Natural killer cell treated with Interleukin-12 subunit alpha and Interleukin-12 subunit beta and Interleukin-15 and Interleukin-18, amount 100 ng/mL, for 72 hours (primary cell): ENCODE measurements at places on chromosomes 6 and 20. TPM values are rescaled to one million over a fixed set of nuclear protein-coding genes. Genes with fewer than 3 reads are reported as not detected.

- DNase-seq: no peak
Measured at GRCh38 chr20:10719740-10720385, 46.1 kb upstream of the JAG1 start.

GRCh38 chr6:6604566-6604965 is 16.0 kb downstream of the LY86 start:
- no peak for DNase-seq

DNA sequence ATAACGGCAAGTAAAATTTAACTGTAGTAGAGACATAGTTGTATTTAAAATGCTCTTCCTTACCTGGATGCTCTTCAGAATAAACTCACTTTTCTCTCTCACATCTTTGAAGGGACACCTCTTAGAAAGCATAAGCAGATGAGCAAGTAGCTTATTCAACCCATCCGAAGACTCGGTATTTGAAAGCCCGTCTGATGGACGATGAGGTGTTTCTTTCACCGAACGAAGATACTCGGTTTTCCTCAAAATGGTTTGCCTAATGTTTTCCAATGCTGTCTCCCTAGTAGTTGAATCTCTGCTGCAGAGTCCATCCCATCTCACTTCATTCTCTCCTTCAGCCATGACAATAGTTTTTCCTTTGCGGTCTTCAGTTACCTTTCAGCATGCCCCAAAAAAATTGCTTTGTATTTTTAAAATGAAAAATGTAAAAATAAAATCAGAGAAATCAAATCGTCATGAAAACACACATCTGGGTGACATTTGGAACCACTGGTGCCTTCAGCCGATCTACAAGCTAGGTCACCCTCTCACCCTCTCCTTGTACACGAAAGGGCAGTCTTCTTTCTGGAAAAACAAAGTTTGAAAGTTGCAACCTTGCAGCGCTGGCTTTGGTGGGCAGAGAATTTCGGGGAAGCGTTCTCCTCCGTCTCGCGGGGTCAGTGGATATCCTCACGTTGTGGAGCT is 772 bp downstream of the SESN1 start:
- DNase-seq: no peak

DNA sequence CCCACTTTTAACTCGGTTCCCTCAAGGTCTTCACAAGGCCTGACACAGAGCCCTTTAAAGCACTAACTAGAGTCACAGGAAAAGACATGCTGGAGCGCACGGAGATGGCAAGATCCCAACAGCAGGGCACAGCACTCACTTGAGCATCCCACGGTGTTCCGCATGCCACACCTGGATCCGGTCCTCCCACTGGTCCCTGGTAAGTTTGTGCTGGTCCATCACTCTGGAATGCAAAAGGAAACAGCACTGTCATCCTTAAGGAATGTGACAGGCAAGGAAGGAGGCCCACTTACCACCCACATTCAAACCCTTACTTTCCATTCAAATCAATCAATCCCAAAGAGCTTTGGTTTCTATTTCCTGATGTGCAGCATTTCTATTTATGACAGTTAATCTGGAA is 34.7 kb downstream of the EZR start:
- DNase-seq: no peak

DNA sequence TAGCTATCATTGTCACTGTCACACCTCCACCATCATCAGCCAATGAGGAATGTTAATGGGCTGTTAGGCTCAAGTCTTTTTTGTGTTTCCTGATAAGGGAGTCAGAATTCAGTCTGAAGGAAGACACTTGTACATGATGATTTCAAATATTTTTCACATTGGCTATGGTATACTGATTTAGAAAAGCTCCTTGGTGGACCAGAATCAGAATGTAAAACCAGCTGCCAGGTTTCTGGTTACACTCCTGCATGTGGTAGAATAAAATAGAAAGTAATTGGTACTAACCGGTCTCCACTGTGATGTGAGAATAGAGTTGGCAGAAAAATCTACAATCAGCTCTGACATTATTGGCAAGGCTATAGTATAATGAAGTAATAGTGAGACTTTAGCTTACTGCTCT is 10.7 kb downstream of the COL9A1 start:
- no peak for DNase-seq

GRCh38 chr20:24529369-24529719 is 59.9 kb downstream of the SYNDIG1 start:
- DNase-seq: no peak

DNA sequence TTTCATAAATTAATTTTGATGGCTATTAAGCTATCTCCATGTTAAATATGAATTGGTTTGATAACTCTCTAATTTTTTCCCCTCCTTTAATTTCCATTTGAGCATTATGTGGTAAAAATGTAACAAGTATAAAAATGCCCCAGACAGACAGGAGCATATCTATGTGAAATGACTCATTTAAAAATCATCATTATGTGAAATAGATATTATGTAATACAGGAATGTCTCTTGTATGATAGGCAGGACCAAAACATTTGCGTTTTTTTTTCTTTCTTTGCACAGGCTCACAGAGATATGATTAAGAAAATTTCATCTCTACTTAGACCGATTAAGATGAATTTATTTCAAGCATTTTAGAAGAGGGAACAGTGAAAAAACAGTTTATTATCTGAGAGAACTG is 95.8 kb downstream of the AKAP7 start:
- DNase-seq: no peak

GRCh38 chr20:43691928-43692524 is 25.1 kb downstream of the MYBL2 start:
- DNase-seq: no peak

DNA sequence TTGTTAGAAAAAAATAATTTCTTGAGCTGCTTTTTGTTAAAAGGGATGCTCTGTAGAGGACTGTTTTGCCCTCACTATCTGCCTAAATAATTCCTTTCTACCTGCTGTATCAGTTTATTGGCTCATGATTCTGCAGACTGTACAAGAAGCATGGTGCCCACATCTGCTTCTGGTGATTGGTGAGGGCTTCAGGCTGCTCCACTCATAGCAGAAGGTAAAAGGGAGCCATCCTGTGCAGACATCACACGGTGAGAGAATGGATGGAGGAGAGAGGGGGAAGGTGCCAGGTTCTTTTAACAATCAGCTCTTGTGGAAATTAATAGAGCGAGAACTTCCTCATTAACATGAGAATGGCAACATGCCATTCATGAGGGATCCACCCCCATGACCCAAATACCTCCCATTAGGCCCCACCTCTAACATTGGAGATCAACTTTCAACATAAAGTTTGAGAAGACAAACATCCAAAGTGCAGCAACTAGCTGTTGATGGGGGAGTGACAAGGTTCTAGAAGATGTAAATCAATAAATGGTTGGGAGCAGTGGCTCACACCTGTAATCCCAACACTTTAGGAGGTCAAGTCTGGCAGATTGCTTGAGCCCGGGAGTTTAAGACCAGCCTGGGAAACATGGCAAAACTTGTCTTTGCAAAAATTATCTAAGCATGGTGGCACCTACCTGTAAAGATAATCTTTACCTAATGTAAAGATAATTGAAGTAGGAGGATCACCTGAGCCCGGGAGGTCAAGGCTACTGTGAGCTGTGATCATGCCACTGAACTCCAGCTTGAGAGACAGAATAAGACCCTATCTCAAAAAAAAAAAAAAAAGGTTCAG is 15.7 kb upstream of the AHCY start:
- DNase-seq: no peak

- DNase-seq: no peak
Measured at GRCh38 chr6:134363323-134364039, 45.6 kb upstream of the SGK1 start.

- no peak for DNase-seq
Measured at GRCh38 chr6:144190593-144190992, 40.3 kb downstream of the STX11 start.

- no peak for DNase-seq
Measured at GRCh38 chr6:160082627-160083026, 39.0 kb upstream of the SLC22A1 start.

DNA sequence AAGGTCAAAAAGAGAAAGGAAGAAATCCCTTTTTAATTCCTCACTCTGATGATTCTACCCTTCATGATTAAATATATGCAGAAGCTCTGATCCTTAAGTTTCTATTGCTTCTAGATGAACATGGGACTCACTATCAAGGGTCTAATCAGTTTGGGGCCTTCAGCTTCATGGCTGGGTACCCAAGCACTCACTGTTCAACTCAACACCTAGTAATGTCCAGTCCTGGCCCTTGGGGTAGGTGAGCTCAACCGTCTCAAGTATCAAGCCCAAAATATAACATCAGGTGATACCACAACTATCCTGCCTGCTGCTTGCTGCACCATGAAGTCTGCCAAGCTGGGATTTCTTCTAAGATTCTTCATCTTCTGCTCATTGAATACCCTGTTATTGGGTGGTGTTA is at the start of gene SPINT4:
TSS of gene SPINT4 (plus strand) at position 301 of the 400 bp plus-strand sequence. CDS start at position 322, 21 bp downstream.
- no peak for DNase-seq

DNA sequence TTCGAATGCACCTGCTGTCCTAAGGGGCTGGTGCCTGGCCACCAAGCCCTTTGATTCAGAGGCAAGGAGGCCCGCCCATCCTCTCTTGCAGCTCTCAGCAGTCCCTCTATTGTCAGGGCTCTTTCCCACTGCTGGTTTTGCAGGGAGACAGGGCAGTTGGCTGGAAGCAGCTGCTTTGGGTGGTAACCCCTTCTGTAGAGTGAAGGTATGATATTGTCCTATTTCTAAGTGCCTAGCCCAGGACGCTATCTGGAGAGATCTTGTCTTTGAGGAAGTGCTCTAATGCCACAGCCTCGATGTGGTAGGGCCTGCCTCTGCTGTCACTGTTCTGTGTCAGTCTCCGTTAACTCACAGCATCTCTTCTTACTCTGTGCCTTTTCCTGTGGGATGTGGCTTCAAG is 5.6 kb downstream of the PLCG1 start:
- DNase-seq: peak; percentile 53

- no peak for DNase-seq
Measured at GRCh38 chr6:84910906-84911607, 146.7 kb upstream of the TBX18 start.

DNA sequence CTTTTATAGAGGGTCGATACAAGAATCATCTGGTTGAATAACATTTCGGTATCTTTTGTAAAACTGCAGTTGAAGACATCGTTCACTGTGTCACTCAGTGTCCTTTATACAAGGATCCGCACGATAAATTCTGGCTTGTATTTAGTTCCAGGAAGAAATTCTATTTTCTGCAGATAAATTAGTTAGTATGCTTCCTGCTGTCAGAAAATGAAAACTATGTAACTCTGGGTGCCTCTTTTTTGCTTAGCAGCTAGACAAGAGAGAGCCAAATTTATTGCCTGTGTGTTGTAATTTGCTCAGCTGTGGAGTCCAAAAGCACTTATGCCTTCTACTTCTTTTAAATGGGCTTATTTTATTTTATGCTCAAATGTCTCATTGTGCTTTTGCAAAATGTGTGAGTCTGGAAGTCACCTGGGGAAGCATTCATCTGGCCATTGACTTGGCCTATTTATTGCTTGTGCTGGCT is 56.5 kb upstream of the KCNK16 start:
- no peak for DNase-seq

DNA sequence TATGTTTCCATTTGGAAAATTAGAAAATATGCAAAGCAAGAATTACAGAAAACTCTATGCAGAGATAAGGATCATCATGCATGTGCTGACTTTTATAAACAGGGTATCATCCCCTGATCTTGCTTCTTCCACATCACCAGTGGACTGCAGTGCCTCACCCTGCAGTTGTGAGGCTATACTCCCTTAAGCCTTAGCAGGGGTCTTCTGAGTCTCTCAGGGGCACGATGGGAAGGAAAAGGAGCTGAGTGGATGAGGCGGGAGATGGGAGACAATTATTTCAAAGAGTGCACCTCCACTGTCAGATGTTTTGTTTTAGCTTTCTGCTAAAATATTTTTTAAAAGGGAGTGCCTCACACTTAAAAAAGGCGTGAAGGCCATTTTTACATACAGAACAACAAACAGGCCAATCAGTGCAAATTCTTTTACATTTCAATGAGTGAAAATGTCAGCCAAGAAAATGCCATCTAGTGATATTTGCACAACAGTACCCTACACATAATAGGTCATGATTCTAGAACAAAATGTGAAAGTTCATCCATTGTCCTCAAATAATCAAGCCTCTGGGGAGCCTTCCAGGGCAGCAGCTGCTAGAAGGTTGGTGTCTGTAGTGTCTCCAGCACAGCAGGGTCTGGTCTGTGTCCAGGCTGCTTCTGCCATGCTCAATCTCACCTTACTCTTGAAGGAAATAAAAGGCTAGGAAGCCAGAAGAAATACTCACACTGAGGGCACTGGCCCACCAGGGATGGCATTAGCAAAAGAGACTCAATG is 13.2 kb upstream of the SERPINB9 start:
- no peak for DNase-seq

GRCh38 chr6:148441454-148441911 is 98.8 kb downstream of the SASH1 start:
- DNase-seq: no peak

- no peak for DNase-seq
Measured at GRCh38 chr6:53492860-53493634, 51.9 kb downstream of the GCLC start.

DNA sequence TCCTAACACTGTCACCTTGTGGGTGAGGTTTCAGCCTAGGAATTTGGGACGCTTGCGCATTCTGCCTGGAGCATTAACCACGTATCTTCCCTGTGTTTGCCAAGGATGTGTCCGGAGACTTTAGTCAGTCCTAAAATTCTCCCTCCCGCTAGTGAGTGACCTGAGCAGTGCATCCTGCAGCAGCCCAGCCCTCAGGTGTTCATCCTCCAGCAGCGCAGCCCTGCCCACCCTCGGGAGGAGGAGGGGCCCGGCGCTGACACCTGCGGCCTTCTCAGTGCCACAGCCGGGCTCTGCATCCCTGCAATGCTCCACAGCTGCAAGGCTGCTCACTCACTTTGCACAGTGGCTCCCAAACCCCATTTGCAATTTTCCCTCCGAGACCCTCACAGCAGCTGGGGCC is 79.5 kb downstream of the ERMARD start:
- DNase-seq: no peak

GRCh38 chr20:37987602-37988290 is 45.5 kb downstream of the TTI1 start:
- DNase-seq: no peak

DNA sequence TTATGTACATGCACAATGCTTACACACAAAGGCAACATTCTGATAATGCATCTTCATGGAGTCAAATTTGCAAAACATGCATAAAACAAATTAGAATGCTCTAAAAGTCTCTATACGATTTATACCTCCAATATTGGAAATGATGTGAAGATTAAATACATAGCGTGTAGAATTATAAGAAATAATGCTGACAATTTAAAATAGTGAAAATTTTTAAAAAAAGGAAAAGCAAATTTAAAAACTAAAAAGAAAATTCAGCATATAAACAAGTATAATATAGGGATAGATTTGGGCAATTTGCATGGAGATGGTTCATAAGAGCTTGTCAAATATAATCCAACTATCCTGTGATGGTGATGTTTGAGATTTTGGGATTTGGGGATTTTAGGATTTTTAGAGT is 14.9 kb downstream of the TCF21 start:
- no peak for DNase-seq

SIRPA gene
- 0.14 TPM for total RNA-seq

NMBR gene
- not detected for total RNA-seq

C6orf52 gene
- total RNA-seq: 2.4 TPM

OPRM1 gene
- not detected for total RNA-seq

RBPJL gene
- total RNA-seq: not detected

COL21A1 gene
- total RNA-seq: not detected

IPCEF1 gene
- 45.9 TPM for total RNA-seq

FOXP4 gene
- 52.4 TPM for total RNA-seq

ZNF831 gene
- total RNA-seq: 3.3 TPM

CLVS2 gene
- total RNA-seq: not detected
